ENCODE measurements at places on chromosomes 12 and 14.
A peak's percentile ranks its signal among the peaks of the same experiment; 100 is the strongest.

DNA sequence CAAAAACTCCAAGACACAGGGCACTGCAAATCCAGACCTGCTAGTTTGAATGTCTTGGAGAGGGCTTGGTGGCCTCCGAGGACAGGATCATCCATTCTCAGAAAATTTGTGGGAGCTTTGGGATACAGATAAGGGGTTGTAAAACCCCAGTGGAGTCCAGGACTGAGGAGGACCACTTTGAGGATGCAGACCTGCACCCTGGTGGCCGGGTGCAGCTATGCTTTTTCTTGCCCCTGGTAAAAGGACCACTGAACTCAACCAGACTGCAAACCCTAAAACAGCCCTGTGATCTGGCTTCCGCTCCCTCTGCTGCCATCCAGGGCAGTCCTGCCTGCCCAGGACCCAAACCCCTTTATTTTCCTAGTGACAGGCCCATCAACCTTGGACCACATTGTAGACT lies 169.5 kb upstream of the DAAM1 start:
- no peak for DNase-seq

- no peak for DNase-seq
Measured at GRCh38 chr12:10690906-10691305, 17.1 kb upstream of the STYK1 start.

- DNase-seq, result no peak
Measured at GRCh38 chr12:32126720-32127119, 20.1 kb downstream of the BICD1 start.

DNA sequence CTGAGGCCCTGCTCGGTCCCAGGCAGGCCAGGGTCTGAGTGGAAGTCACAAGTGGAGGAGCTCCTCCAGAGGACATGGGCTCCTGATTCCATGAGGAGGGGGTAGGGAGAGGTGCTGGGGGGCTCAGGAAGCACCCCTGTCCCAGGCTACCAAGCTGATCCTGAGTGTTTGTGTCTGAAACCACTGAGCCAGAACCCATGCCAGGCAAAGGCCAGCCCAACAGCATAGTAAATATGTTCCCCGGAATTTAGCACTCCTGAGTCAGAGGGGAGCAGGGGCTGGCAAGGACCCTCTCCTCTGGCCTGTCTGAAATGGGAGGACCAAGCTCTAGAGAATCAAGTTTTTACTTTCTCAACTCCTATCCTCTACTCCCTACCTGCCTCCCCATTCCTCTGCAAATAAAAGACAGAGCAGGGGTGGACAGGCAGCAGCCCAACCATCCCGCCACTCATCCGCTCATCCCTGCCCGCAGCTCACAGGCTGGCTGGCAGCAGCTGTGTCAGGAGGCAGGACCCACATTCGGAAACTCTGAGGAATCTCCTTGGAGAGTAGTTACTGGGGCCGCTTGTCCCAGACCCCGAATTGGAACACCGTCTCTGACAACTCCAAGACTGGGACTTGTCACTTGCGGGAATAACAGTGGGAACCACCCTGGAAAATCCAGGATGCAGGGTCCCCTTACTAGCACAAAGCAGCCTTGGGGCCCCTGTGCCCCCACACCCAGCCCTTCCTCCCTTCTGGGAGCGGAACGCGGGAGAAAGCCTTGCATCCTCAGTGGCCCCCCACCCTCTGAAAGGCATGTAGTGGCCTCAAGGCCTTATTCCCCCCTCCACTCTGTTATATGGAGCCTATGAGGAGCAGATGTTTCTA lies 102.5 kb downstream of the ZFP36L1 start:
- DNase-seq, result no peak

DNA sequence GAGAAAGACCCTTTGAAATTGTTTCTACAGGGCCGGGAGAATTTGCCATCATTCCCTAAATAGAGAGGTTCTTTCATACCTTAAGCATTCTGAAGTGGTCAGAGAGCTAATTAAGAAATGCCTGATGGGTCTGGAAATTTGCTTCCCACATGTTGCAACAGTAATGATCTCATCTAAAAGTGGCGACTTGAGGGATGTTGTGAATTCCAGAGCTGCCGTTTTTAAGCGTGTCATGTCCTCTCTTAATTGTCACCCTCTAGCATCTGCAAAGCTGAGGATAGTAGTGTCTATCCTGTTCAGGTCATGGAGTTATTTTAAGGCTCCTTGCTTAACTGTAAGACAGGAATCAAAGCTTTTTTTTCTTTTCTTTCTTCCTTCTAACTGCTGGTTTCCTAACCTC lies 60.4 kb downstream of the FOS start:
- no peak for DNase-seq

GRCh38 chr12:87815771-87816585 lies 213.2 kb downstream of the C12orf50 start:
- DNase-seq, result no peak

DNA sequence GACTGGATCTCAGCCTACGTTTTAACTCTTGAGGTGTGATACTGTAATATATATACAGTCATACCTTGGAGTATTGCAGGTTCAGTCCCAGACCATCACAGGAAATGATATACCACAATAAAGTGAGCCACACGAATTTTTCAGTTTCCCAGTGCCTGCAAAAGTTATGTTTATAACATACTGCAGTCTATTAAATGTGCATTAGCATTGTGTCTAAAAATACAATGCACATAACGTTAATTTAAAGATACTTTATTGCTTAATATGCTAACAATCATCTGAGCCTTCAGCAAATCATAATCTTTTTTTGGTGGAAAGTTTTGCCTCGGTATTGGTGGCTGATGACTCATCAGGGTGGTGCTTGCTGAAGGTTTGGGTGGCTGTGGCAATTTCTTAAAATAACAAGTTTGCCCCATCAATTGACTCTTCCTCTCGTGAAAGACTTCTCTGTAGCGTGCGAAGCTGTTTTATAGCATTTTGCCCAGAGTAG lies 18.9 kb downstream of the PYROXD1 start:
- peak; percentile 31 for DNase-seq

DNA sequence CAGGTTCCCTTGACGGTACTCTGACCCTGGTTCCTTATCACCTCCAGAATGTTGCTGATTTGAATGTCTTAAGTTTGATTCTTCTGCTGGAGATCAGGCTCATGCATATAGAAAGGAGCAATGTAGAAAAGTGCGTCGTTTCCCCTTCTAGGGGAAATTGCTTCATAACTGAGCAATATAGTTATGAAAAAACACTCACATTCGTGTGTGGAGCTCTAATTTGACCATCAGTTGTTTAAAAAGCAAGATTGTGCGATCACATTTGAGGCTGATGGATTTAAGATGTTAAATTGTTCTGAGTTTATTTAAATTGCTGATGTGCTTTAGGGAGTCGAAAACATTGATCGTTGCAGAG lies 19.2 kb downstream of the PELI2 start:
- no peak for DNase-seq

GRCh38 chr12:115210533-115211252 lies 526.7 kb upstream of the TBX3 start:
- DNase-seq, result no peak

DNA sequence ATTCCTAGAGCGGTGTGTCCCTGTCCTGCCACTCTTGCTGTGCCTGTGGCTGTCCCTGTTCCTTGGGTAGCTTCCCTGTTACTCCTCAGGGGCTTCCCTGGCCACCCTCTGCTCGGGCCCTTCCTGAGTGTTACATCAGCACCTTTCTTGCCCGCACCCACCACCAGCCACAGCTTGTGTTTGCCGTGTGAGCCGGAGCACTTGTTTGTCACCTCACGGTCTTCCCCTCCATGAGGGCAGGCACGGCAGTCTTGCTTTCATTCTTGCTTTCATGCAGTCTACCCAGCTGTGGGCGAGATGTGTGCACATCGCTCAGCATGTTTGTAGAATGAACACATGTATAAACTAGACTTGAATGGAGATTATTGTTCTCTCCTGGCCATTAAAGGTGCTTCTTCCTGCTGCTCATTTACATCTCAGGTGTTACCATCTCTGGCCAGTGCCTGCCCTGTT lies 42.0 kb downstream of the TRAF3 start:
- peak; percentile 34 for DNase-seq

GRCh38 chr14:70981000-70981952 lies 74.0 kb downstream of the PCNX1 start:
- DNase-seq, result no peak

DNA sequence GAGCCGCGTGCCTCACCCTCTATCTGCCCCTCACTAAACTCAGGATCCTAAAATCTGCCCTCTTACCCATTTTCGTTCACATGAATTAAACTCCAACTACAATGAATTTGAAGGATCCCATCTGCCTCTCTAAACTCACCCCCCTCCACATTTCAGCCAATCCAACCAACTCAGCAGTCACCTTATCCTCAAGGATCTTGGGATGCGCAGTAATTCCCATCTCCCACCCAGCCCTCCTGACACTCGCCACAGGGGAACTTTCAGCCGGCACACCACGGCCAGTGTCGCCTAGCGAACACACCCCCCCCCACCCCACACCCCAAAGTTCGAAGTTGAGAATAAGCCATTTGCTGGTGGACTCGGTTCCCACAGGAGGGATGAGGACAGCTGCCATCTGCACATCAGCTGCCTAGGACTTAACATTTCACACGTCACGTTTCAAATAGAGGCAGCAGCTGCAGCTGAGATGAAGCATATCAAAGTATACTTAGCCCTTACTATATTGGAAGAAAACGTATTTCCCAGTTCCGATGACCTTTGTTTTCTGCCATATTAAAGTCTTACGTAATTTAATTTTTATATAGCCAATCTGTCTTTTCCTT lies 8.7 kb upstream of the SELPLG start:
- no peak for DNase-seq

GRCh38 chr14:36653962-36654793 lies 7.5 kb upstream of the PAX9 start:
- DNase-seq, result no peak

GRCh38 chr12:80313209-80313608 lies 130.8 kb upstream of the PTPRQ start:
- no peak for DNase-seq

DNA sequence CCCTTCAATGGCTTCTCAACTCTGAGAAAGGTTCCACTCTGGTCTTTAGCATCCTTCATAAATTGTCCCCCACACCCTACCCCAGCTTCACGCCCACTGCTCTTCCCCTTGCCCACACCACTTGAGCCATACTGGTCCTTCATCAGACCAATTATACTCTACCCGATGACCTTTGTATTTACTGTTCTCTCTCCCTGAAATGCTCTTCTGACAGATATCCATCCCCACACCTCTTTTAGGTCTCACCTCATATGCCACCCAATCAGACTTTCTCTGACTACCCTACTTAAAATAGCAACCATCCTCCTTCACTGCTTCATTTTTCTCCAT lies 135.7 kb downstream of the MED13L start:
- no peak for DNase-seq

GRCh38 chr14:24297190-24297964 lies 2.2 kb downstream of the DHRS1 start:
- DNase-seq, result no peak

GRCh38 chr12:25959071-25959961 lies 834 bp downstream of the RASSF8 start:
- DNase-seq, result no peak

DNA sequence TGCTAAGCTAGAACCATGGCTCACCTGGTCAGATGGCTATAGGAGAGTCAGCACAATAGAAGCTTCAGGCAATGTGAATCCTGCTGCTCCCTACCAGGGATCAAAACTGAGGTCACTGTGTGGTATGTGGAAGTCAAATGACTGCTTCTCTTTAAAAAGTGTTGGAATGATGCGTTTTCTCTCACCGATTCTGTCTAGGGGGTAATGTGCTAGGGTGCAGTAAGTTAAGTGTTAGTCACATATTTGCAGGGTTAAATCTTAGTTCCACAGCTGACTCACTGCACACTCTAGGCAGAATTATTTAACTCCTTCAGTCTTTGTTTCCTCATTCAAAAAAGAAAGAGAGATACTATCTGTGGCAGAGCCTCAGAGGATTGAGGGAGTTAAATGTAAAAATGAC lies 696.6 kb downstream of the DIO2 start:
- no peak for DNase-seq

DNA sequence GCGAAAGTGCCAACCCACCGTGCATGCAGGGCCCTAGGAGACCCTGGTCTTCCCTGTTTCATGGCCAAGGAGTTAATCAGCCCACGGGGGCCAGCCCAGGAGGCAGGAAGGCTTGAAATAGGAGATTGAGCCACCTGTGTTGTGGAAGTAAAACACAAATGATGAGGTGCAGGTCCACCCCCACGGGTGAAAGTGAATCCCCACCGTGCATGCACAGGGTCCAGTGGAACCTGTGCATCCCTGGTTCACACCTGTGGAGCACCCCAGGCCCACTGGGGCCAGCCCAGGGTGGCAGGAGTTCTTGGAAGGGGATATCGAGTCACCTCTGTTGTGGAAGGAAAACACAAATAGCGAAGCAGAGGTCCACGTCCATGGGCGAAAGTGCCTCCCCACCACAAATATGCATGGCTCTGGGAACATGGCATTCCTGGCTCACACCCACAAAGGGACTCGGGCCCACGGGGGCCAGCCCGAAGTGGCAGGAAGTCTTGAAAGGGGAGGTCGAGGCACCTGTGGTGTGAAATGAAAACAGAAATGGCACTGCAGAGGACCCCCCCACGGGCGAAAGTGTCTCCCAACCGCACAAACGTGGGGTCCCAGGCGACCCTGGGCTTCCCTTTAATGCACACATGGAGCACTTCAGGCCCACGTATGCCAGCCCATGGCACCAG lies 381.5 kb downstream of the ALG10 start:
- DNase-seq, result no peak

DNA sequence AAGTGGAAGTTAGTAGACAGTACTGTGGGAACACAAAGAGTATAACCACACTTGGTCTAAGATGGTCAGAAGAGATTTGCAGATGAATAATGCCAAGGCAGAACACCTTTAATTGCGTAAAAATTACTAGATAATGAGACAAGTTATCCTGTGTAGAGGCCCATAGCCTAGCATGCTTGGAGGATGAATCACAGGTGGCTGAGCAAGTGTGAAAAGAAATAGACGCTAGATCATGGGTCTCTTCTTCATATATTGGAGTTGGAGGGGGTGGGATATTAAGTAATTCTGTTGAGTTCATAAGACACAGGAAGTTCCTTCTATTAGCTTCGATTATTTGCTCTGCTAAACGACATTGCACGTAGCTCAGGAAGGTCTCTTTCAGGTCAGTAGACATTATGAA lies 454.3 kb upstream of the LMO3 start:
- DNase-seq, result no peak

DNA sequence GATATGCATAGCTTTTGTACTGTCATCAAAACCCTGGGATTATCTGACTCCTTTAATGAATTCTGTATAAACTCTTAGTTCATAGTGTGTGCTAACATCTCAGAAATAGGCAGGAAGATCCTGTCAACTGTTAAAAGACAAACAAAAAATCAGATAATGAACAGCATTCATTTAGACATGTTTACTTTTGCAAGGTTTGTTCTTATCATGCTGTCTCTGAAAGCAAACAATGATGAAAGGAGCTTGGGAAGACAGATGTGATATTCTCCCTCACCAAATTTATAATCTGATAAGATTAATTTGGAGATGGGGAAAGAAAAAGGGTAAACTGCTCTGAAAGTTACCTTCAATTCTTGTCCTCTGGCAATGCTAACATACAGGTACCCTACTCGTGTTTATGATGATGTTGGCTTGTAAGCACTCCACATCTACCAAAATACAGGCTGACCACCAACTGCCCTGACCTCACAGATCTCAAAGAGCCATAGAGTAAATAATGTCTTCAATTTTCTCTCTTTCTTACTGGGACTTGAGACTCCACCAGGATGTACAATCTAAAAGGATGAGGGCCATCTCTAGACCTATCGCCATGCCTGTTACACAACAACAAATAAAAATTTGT lies 233.8 kb downstream of the SSPN start:
- DNase-seq, result no peak
